NCI-H526 treated with DMSO at 0.1 percent for 48 hours (cell line): ENCODE measurements at places on chromosomes 7 and 10.
A peak's percentile ranks its signal among the peaks of the same experiment; 100 is the strongest.

DNA sequence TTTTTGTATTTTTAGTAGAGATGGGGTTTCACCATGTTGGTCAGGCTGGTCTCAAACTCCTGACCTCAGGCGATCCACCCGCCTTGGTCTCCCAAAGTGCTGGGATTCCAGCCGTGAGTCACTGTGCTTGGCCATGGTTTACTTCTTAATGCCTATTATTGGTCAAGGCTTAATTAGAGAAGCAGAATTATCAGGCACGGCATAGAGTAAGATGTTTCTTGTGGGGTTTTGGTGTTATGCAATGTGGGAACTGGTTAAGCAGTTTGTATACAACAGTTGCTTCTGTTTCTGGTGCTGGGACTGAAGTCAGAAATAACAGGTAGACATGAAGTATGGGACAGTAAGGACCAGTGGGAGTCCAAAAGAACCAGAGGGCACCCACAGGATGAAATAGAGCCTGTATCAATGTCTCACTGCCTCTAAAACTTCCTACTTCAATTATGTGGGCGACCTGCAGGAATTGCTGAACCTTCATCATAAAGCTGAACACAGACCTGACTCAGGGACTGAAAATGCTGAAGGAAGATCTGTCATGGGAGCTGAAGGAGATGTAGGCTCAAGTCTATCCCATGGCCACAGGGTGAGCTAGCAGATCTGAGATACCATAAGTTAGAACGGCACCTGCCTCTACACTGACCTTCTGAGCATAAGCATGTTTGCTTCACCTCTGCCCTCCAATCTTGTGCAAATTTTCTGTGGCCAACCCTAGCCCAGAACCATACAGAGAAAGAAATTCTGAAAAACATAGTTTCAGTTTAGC lies 38.3 kb upstream of the VCL start:
- no peak for DNase-seq

- no peak for DNase-seq
These were observed 63.2 kb downstream of the KCNMA1 start for GRCh38 chr10:77574438-77574837.

GRCh38 chr10:129951101-129951969 lies 12.7 kb downstream of the EBF3 start:
- no peak for DNase-seq

- DNase-seq: no peak
These were observed 11.9 kb upstream of the OPTN start for GRCh38 chr10:13087986-13088618.

DNA sequence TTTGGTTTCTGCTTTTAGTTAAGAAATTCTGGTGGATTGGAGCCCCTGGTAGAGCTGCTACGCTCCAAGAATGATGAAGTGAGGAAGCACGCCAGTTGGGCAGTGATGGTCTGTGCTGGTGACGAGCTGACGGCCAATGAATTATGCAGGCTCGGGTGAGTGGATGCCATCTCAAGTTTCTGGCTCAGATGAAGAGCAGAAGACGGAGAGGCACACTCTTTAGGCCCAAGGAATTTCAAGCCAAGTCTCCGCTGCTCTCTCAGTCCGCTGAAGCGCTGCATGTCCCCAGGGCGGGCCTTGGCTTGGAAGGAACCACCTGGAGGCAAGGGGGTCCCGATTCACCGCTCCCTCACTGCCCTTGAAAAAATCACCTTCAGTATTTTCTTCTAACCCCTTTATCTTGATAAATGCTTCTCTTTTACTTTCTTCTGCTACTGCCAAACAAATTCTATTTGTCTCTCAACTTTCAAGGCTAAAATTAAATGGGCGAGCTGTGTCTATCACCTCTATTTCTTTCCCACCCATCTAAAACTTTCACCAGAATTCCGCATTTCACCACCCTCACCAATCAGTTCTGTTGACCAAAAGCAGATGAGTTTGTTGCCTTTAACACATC lies 74.2 kb downstream of the ARMC3 start:
- DNase-seq: no peak

GRCh38 chr10:128900456-128900855 lies 566.6 kb upstream of the MGMT start:
- no peak for DNase-seq

DNA sequence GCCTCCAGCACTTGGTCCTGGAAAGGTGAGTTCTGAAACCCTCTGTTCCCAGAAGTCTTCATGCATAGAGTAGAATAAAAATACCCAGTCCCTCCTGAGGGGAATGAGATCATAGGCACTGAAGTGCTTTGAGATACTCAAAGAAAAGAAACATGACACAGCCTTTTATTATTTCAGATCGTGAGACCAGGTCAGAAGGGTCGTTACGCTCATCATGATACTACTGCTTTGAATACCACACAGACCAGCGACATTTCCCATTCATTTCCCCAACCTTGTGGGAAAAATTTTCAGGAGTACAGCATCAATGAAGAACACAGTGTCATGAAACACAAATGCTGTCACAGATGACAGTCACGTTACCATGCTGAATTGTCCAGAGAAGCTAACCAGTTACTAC lies 15.0 kb downstream of the CLRN3 start:
- DNase-seq: no peak

GRCh38 chr10:51651063-51651462 lies 48.3 kb downstream of the CSTF2T start:
- no peak for DNase-seq

DNA sequence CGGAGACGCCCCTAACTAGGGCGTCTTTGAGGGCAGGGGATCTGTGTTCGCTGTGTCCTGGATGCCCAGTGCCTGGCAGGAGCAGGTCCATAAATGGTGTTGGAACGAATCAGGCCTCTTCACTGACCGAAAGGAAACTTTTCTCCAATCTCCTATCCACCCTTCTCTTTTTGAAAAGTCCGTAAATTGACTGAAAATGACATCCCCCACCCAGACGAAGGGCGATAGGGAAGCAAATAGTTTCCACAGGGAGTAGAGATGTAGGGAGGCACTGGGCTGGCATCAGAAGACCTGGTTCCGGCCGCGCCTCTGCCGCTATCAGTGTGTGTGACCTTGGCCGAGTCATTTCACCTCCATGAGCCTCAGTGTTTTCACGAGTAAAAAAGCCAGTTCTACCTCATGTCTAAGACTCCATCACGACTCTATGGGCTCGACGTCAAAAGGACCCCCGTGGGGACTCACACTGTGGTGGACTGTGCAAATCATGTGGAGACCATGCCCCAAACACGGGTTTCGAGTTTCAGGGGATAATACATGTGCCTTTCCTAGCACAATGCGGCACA lies 497 bp upstream of the RAB11FIP2 start:
- DNase-seq: peak; percentile 24

DNA sequence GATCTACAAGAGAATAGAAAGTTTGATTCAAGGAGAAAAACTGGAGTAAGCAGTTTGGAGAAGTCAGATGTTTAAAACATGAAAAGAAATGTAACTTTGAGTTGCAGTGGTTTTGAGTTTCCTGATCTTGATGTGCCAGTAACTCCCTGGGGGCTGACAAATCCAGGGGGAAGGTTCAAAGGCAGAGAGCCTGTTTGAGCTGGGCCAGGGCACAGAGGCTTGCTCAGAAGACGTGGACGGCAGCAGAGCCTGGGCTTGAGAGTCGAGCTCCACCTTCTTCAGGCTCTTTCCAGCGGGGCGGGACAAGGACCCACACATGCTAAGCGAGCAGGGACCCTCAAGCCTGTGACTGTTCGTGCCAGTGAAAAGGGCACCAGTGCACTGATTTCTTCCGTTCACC lies 176.2 kb downstream of the MGMT start:
- no peak for DNase-seq

DNA sequence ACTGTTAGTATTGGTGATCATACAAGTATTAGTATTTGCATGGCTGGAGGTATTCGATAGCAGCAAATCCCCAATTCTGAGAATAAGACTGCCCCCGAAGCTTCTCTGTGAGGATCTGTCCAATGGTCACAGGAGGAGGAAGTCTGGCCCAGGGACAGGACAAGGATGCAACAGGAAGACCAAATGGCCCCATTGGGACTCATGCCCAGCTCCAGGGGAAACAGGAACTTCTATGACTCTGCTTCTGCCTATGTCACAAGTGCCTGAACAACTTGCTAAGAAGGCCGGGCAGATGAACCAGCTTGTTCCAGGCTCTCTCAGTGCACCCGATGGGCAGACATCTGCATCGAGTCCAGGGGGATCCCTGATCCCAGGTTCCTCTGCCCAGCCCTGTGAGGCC lies 172.0 kb upstream of the GRB10 start:
- DNase-seq: no peak

GRCh38 chr7:118863966-118864365 lies 639.5 kb downstream of the ANKRD7 start:
- DNase-seq: no peak

GRCh38 chr10:17460756-17461155 lies 6.4 kb upstream of the ST8SIA6 start:
- DNase-seq: no peak

GRCh38 chr7:74164985-74165456 lies 9.1 kb upstream of the EIF4H start:
- no peak for DNase-seq

GRCh38 chr7:8440670-8441069 lies 7.3 kb downstream of the NXPH1 start:
- DNase-seq: no peak

GRCh38 chr7:153616711-153617325 lies 435.4 kb upstream of the DPP6 start:
- DNase-seq: no peak

- no peak for DNase-seq
These were observed 272.5 kb downstream of the DGKB start for GRCh38 chr7:14630048-14630447.

DNA sequence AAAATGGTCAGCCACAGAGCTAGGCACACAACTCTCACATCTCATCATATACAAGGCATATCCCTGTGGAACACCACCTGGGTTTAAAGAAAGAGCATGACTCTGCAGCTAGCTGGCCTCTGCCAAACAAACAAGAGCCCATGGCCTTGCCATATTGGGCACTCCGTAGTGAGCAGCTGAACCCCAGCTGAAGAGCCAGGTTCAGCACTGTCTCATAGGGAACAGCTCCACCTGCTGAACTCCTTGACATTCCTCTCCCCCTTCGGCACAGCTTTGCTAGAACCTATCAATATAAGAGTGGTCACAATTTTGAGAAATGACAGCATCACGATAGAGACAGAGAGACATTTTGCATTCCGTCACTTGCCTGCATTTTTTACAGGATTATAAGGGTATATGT lies 20.0 kb downstream of the SORCS1 start:
- DNase-seq: no peak

- DNase-seq: no peak
These were observed 33.7 kb downstream of the MCM10 start for GRCh38 chr10:13195016-13195415.

DNA sequence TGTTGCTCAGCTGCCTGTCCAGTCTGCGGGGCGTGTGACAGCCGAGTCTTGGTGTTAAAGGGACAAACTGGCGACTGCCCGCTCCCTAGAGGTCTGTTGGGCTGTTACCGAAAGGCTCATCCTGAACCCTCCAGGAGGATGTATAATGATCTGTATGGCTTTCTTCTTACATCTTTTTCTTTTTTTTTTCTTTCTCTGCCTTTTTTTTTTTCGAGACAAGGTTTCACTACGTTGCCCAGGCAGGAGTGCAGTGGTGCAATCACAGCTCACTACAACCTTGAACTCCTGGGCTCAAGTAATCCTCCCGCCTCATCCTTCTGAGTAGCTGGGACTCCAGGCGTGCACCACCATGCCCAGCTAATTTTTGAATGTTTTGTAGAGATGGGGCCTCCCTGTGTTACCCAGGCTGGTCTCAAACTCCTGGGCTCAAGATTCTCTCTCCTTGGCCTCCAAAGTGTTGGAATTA lies 857 bp downstream of the INTS15 start:
- DNase-seq: no peak

- no peak for DNase-seq
These were observed 103.8 kb downstream of the INPP5A start for GRCh38 chr10:132641401-132641800.

DNA sequence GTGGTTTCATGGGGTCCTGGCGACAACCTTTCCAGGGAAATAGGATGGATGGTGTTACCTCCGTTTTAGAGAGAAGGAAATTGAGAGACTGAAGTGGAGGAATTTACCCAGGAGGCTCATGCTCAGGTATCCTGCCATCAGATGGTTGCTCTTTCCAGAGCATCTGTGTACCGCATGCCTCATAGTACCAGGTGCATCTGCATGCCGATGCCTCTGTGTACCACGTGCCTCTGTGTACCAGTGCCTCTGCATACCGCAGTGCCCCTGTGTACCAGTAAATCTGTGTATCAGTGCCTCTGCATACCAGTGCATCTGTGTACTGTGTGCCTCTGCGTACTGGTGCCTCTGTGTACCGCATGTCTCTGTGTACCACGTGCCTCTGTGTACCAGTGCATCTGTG lies 3.2 kb downstream of the VWA2 start:
- no peak for DNase-seq

GRCh38 chr7:27739301-27739908 lies 557 bp upstream of the TAX1BP1 start:
- DNase-seq: peak; percentile 85

GRCh38 chr10:23869996-23870395 lies 338.9 kb upstream of the KIAA1217 start:
- DNase-seq: no peak

GRCh38 chr7:142711746-142712616 lies 37.3 kb upstream of the PRSS1 start:
- no peak for DNase-seq

DNA sequence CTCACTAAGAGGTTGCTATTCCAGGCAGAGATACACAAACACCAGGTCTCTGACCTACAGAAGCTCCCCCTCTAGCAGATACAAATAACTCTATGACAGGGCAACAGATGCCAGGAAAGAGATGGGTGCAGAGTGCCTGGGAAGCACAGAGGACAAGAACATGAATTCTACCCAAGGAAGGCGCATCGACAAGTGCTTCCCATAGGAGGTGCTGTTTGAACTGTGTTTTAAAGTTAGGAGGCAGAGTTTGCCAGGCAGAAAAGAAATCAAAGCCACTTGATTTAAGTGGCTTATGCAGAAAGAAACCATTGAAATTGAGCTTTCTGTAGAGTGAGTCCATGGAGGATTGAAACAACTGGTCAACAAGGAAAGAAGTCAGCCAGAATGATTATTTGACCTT lies 35.3 kb upstream of the EGR2 start:
- peak; percentile 9 for DNase-seq

- DNase-seq: no peak
These were observed 176.7 kb upstream of the ZNF32 start for GRCh38 chr10:43825421-43825820.

DNA sequence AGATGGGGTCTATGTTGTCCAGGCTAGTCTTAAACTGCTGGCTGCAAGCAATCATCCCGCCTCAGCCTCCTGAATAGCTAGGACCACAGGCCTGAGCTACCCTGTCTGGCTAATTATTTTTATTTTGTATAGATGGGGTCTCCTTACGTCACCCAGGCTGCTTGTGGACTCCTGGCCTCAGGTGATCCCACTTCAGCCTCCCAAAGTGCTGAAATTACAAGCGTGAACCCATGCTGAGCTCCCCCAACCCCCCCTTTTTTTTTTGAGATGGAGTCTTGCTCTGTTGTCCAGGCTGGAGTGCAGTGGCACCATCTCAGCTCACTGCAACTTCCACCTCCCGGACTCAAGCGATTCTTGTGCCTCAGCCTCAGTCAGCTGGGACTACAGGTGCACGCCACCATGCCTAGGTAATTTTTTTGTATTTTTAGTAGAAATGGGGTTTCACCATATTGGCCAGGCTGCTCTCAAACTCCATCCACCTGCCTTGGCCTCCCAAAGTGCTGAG lies 25.4 kb downstream of the FAM25A start:
- no peak for DNase-seq

GRCh38 chr7:51015581-51015980 lies 232.9 kb upstream of the GRB10 start:
- no peak for DNase-seq
